ENCODE measurements at places on chromosomes 7 and 10.
A peak's percentile ranks its signal among the peaks of the same experiment; 100 is the strongest.

DNA sequence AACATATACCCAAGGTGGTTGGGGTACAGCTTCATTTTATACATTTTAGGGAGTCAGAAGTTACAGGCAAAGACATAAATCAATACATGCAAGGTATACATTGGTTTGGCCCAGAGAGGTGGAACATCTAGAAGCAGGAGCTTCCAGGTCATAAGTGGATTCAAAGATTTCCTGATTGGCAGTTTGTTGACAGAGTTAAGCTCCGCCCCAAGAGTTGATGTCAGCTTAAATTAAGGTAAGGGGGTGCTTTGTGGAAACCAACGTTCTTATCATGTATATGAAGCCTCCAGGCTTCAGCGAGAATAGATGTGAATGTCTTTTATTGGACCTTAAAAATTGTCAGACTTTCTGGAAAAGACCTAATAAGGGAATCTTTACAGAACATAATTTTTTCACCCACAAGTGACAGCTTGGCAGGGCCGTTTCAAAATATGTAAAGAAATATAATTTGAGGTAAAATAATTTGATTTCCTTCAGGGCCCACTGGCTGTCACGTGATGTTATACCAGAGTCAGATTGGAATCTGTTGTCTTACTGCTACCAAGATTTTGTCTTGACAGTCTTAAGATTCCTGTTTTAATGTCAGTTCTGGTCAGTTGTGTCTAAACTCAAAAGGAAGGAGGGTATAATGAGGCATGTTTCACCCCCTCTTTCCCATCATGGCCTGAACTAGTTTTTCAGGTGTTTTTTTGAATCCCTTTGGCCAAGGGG, 6.3 kb upstream of the PANK1 start:
- no peak for DNase-seq

GRCh38 chr10:126208726-126209302, 179.5 kb downstream of the ADAM12 start:
- no peak for DNase-seq

- no peak for DNase-seq
Measured at GRCh38 chr7:9013940-9014339, 580.5 kb downstream of the NXPH1 start.

- DNase-seq = no peak
Measured at GRCh38 chr7:47472444-47473157, 109.3 kb downstream of the TNS3 start.

DNA sequence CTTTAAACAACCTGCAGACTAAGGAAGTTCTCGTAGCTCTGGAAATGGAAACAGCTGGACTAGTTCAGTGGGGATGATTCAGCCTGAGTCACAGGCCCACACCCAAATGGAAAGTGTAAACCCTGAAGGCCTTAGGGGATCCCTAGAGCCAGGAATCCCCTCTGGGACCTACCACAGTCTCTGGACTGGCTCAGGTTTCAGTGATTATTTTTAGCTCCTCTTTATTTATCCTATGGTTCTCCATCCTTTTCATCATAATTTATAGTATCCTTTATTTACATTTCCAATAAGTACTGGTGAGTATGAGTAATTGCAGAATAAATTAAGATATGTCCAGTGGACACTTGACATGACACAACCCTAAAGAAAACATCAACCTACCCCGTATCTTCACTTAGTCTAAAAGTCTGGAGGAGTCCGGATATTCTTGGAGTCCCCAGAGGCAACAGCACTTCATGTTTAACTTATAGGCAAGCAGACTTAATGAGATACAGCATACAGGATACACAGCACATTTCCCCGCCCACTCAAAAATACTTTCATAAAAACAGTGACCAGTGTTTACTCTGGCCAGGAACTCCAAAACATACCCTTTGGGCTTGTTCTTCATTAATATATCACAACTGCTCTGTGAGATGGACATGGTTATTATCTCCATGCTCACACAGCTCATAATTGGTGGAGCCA, 28.4 kb upstream of the SEMA3E start:
- no peak for DNase-seq

DNA sequence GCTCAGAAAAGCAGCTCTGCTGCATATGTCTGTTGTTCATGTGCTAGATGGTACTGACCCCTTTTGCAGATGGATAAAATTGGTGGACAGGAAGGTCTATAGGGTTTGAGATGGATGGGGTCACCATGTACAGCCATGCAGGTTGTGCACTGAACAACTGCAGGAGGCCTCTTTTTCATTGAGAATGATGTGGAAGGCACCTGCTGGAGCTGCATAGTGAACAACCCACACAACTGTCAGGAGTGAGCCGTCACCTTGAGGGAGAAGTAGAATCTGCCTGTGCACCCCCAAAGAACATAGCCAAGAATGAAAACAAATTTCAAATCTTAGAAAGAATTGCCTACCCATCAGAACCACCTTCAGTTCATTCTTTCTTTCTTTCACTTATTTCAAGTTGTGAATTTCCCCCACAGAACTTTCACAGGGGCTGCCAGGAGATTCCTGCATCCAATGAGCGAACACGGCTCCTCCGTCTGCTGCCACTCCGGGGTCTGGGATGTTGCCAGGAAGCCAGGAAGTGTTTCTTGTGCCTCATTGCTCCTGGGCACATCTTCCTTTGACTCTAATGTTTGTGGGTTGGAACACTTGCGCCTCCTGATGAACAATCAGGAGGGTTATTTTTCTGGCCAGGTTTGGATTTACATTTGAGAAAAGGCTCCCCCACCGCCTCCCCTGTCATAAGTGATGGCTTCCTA, 53.7 kb upstream of the DOCK1 start:
- no peak for DNase-seq

DNA sequence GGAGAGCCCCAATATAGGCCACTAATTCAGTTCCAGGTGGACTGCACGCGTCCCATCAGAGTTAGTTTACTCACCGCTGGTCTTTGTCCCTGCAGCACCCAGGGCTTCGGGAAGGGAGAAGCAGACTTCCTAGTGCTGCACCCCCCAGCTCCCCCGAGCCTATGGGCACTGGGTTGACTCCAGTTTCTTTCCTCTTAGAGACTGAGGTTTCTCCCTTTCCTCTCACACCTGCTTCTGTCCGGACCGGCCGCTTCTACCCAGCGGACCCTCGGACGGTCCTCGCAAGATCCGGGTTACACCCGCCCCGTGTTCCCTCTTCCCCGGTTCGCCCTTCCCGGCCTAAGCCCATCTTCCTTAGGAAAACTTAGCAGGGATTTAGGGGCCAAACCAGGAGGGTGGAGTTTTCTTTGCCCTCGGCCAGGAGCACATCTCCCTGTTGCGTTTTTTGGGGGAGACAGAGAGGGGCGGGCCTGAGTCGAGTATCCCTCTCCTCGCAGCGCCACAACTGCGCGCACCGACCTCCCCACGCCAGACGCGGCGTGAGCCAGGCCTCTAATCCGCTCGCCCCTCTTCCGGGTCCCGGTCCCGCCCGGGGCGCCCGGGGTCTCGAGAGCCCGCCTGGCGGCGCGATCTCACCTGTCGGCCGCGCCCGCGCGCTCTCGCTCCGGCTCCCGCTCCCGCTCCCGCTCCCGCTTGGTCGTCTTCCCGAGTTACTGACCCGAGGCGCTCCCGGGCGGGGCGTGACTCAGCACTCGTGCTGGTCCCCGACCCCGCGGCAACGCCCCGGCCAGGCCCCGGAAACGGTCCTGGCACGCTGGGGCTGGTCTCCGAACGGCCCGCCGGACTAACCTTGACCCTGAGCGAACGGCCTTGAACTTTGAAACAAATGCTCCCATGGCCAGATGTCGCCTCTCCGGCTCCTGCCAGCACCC, at the start of gene AIFM2:
Gene AIFM2 (minus strand): TSS at position 728 of the 932 bp plus-strand sequence. CDS start 8,741 bp downstream, outside the sequence.
- peak; percentile 22 for DNase-seq

- DNase-seq = no peak
Measured at GRCh38 chr7:44958645-44959344, 20.0 kb downstream of the MYO1G start.

DNA sequence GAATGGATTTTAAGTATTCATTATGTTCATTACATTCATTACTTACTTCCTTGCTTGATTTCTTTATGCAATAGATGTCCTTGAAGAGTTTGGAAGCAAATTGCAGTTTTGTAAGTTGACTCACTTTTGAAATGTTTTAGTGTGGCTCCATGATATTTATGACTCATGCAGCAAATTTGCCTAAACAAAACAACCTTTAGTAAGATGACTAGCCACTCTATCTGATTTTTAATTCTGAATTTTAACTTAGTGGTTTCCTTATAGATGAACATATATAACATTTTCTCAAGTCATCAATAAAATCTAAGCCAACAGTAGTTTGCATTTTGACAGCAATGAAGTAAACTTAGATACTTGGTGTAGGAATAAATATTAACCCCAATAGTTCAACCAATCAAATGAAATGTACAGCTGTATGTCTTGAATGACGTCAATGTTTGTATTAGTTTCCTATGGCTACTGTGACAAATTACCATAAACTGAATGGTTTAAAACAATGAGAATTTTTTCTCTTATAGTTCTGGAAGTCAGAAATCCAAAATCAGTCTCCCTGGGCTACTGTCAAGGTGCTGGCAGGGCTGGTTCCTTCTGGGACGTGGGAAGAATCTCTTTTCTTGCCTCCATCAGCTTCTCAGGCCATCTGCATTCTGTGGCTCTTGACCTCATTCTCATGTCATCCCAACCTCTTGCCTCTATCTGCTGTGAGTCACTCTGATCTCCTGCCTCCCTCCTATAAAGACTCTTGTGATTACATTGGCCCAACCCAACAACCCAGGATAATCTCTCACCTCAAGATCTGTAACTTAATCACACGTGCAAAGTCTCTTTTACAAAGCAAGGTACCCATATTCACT, 73.4 kb downstream of the AHR start:
- DNase-seq = no peak

DNA sequence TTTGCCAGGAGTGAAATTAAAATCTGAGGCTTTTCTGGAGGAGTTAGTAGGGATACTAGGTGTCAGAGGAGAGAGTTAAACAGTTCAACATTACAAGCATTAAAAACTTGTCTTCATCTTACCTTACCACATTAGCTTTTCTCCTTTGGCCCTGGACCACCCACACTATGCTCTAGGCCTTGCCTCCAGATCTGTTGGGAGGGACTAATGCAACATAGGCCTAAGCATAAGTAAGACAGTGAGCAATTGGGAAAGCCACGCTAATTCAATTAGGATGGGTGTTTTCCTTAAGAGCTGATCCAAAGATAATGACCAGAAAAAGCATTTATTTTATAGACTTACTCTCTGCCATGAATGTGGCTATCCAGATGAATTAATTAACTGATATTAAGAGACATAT, 158.9 kb downstream of the ELMO1 start:
- DNase-seq = no peak

DNA sequence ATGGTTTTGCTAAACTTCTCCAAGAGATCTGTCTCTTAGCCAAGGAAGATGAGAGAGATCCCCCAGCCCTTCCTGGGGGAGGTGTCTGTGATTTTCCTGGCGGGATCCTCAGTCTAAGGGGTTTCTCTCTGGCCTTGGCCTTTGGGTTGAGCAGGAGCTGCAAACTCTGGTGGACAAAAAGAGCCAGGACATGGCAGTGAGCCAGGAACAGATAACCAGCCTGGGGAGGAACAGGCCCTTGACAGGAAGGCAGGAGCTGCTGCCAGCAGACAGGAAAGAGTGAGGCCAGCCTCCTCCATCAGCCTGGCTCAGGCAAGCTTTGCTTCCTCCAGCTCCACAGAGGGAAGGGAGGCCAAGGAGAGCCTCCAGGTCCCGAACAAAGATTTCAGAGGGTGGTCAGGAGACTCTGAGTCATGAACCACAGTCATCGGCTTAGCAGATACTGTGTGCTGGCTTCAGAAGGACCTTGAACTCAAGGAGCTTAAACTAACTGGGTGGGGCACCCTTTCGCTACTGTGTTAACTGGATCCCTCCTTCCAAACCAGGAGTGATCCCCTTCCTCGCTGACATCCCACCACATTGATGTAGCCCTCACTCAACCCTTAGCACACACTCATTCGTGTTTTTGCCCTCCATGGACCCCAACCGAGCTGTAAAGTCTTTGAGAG, 34.7 kb downstream of the DDIT4 start:
- DNase-seq = no peak

DNA sequence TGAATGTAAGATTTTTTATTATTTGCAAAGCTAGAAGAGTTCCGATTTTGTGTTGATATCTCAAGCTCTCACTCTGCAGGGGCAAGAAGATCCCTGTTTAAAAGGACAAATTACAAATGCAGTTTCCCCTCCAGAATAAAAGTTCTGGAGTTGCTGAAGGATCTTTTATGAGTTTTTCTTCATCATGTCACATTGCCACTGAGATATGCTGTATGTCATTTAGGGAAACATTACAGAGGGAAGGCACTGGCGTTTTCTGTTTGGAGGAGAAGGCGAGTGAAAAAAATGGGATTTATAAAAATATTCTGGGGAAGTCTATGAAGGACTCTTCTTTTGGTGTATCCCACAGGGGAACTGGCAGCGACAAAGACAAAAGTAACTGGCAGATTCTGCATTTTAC, 57.4 kb downstream of the POU6F2 start:
- no peak for DNase-seq

- DNase-seq = no peak
Measured at GRCh38 chr10:96587264-96588059, 650 bp upstream of the TM9SF3 start.

GRCh38 chr10:124053971-124054370, 39.4 kb downstream of the CHST15 start:
- no peak for DNase-seq

DNA sequence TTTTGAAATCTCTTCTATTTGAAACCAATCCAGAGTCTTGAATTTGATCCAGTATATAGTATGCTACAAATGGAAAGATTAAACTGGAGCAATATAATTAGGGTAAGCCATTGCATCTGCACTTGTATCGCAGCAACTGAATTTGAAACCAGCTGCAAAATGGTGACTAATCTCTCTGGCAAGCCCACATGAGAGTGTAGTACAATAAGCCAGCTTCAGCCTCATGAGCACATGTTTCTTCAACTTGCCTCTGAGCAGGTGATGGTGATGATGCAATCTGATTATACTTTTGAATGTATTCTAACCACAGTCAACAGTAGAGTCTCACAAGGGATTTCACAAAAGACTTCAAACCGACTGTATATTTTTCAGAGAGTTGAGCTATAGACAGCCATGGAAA, 829 bp upstream of the RPA3 start:
- no peak for DNase-seq

GRCh38 chr10:46544989-46545791, 11.3 kb downstream of the GPRIN2 start:
- no peak for DNase-seq

- DNase-seq = no peak
Measured at GRCh38 chr10:605632-606325, 83.7 kb downstream of the DIP2C start.

- DNase-seq = no peak
Measured at GRCh38 chr10:119399466-119399865, 143.1 kb downstream of the RGS10 start.
